Neural progenitor cell (in vitro differentiated cells): ENCODE measurements at places on chromosomes 4 and X.

GRCh38 chr4:104915864-104916263 lies 230.8 kb upstream of the TET2 start:
- no peak for DNase-seq

GRCh38 chr4:102584091-102584490 lies 82.9 kb downstream of the NFKB1 start:
- DNase-seq = no peak

GRCh38 chr4:117063961-117064696 lies 21.2 kb downstream of the TRAM1L1 start:
- no peak for DNase-seq

DNA sequence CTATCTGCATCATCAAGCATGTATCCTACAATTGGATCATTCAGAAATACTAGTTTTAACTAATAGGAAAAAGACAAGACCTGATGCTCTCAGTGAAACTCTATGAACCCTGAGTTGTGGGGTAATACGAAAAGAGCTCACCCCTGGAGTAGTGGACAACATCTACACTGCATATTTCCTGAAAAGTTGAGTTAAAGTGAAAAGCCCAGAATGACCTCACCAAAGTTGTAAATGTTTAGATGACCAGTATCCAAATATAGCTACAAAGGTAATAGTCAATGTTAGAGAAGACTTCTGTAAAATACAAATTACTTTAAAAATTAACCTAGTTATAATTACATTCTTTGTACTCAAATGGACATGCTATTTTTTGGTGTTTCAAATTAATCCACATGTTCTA lies 52.8 kb upstream of the SRPX start:
- DNase-seq = no peak

GRCh38 chrX:77174680-77175519 lies 272.3 kb upstream of the FGF16 start:
- peak; percentile 13 for DNase-seq

DNA sequence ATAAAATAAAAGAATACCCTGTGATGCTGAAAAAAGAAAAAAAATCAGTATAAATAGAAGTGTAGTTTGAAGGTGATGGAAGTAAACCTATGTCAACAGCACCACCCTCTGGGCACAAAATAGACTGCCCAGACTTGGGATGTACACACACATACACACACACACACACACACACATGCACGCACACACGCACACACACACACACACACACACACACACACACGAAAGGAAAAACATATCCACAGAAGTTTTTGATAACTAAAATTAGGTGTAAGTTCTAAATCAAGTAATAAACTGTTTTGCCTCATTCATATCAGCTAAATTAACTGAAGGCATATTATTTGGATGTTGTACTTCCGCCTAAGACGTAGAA lies 40.5 kb downstream of the ANXA5 start:
- peak; percentile 72 for DNase-seq

GRCh38 chr4:54066718-54067129 lies 2.3 kb upstream of the CHIC2 start:
- no peak for DNase-seq

- no peak for DNase-seq
Measured at GRCh38 chr4:125445525-125445924, 130.8 kb downstream of the FAT4 start.

- DNase-seq = no peak
Measured at GRCh38 chr4:3879681-3880614, 113.8 kb downstream of the ADRA2C start.

DNA sequence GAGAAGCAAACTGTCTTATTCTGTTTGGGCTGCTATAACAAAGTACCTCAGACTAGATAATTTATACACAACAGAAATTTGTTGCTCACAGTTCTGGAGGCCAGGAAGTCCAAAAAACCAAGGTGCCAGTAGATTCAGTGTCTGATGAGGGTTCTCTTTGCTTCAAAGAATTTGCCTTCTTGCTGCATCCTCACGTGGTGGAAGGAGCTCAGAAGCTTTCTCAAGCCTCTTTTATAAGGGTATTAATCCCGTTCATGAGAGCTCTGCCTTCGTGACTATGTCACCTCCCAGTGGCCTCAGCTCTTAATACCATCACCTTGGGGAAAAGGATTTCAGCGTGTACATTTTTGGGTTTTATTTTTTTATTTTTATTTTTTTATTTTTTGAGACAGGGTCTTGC lies 20.1 kb downstream of the CA5B start:
- no peak for DNase-seq

GRCh38 chr4:173457893-173458292 lies 59.0 kb upstream of the SCRG1 start:
- DNase-seq = peak; percentile 5

DNA sequence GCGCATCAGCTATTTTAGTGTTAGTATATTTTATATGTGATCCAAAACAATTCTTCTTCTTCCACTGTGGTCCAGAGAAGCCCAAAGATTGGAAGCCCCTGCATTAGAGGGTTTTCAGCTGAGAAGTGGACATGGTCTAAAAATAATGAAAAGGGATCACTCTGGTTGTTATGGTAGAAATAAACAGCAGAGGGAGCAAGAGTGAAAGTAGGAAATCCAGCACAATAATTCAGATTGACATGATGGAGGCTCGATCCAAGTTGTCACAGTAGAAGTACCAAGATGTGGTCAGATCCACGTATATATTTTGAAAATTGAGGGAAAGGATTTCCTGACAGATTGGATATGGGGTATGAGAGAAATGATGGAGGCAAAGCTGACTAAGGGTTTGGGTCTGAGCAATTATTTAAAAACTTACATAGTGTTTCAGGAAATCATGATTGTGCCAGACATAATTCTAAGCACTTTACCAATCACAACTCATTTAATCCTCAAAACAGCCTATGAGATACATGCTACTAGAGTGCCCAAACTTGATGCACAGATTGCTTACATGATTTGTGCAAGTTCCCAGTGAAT lies 17.0 kb upstream of the TMEM144 start:
- peak; percentile 39 for DNase-seq

DNA sequence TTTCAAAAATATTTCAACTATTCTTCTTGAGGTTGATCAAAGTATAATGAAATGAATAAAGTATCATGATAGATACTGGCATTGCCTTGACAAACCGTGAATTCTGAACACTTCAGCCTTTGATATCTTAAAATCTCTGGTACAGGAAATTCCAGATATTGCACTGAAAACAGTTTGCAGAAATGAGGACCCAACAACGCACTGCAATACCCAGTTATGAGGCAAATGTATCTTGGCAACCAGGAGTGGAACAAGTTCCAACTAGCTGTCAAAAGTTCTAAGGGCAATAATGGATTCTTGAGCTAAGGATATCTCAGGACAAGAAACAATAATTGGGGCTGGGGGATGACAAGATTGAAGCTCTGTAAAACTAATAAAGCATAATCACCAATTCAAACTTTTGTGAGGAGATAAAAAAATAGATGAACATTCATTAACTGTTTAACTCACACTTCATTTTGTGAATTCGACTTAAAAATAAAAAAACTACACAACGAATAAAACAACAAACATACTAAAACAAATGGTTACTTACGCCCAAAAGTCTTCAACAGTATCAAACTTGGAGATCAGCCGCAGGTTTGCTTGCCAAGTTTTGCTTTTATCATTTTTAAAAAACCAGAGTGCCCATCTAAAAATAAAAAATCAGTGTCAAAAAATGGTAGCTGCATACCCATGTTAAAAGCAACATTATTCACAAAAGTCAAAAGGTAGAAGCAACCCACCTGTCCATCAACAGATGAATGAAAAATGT lies 38.1 kb downstream of the EIF4E start:
- no peak for DNase-seq

DNA sequence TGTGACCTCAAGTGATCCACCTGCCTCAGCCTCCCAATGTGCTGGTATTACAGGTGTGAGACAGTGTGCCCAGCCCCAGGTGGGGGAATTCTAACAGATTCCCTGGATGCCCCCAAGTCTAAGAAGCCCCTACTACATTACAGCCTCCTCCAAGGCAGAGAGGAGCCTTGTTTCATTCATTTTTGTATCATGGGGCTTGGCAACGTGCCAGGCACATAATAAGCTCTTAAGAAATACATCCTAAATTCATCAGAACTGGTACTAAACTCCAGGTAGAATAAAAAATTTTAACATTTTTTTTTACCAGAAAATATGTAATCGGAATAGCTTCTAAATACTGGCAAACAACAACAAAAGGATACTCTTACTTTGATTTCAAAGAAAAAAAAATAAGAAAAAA lies 127.1 kb downstream of the CHIC2 start:
- DNase-seq = no peak

DNA sequence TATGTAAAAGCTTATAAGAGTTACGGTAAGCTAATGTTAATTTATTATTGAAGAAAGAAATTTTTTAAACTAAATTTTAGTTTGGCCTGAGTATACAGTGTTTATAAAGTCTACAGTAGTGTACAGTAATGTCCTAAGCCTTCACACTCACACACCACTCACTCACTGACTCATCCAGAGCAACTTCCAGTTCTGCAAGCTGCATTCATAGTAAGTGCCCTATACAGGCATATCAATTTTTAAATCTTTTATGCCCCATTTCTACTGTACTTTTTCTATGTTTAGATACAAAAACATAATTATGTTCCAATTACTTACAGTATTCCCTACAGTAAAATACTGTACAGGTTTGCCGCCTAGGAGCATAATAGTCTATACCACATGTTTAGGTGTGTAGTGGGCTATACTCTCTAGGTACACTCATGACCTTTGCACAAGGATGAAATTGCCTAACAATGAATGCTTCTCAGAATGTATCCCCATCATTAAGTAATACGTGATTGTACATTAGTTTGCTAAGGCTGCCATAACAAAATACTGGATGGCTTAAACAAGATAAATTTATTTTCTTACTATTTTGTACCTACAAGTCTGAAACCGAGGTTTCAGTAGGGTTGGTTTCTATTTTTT lies 333.8 kb upstream of the PCDH7 start:
- DNase-seq = no peak

GRCh38 chr4:56371426-56372220 lies 15.7 kb downstream of the AASDH start:
- peak; percentile 54 for DNase-seq

- no peak for DNase-seq
Measured at GRCh38 chr4:79353075-79353474, 27.2 kb upstream of the NAA11 start.

DNA sequence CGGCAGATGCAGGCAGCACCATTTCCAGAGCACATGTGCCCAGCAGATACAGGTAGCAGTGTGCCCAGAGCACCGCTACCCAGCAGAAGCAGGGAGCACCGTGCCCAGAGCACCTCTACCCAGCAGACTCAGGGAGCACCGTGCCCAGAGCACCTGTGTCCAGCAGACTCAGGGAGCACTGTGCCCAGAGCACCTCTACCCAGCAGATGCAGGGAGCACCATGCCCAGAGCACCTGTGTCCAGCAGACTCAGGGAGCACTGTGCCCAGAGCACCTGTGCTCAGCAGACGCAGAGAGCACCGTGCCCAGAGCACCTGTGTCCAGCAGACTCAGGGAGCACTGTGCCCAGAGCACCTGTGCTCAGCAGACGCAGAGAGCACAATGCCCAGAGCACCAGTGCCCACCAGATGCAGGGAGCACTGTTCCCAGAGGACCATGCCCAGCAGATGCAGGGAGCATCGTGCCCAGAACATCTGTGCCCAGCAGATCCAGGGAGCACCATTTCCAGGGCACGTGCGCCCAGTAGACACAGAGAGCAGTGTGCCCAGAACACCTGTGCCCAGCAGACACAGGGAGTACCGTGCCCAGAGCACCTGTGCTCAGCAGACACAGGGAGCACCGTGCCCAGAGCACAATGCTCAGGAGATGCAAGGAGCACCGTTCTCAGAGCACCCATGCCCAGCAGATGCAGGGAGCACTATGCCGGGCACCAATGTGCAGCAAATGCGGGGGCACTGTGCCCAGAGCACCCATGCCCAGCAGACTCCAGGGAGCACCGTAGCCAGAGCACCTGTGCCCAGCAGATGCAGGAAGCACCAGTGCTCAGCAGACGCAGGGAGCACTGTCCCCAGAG lies 236.4 kb downstream of the DHRSX start:
- DNase-seq = no peak

GRCh38 chr4:82809619-82810018 lies 11.0 kb upstream of the SCD5 start:
- no peak for DNase-seq

GRCh38 chr4:176533159-176533558 lies 213.4 kb downstream of the SPCS3 start:
- no peak for DNase-seq

- DNase-seq = no peak
Measured at GRCh38 chr4:74962584-74962983, 29.7 kb downstream of the PARM1 start.

GRCh38 chr4:149634368-149634767 lies 181.3 kb downstream of the IQCM start:
- DNase-seq = no peak

DNA sequence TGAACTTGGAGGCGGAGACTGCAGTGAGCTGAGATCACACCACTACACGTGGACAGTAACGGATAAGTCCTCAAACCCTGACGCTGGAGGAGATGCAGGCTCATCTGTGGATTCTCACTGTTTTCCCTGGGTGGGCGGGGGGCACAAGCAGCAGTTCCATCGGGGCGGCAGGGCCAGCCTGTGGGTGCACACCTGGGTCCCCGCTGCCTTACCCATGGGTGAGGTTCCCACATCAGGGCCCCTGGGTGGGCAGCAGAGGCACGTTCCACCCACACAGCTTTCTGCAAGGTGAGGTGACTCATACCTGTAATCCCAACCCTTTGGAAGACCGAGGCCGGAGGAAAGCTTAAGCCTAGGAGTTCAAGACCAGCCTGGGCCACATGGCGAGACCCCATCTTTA lies 56.6 kb upstream of the MXD4 start:
- no peak for DNase-seq

- DNase-seq = no peak
Measured at GRCh38 chrX:9724711-9725110, 40.9 kb downstream of the GPR143 start.

DNA sequence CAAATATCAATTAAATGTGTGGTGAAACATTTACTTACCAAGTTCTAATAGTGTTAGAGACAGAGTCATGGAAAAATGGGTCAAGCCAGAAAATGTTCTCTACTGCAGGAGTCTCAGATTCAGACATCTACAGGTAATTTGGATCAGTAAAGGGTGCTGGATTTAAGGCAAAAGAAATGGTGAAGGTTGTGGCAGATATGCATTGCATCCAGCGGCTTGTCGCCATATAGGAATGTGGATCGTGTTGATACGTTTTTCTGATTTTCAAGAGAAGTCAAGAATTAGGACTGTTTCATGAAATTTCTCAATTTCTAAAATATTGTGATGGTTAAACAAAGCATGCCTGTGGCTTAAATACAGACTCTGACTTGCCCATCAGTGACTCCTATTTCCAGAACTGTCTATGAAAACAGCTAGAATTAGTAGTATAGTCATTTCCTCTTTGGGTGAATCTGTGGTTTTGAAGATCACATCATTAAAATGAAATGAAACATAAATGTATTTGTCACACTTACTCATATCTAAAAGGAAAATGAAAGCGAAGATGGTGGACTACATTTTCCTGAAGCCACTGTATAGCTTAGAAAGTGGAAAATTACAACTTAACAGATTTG lies 110.1 kb upstream of the VEGFC start:
- DNase-seq = no peak

DNA sequence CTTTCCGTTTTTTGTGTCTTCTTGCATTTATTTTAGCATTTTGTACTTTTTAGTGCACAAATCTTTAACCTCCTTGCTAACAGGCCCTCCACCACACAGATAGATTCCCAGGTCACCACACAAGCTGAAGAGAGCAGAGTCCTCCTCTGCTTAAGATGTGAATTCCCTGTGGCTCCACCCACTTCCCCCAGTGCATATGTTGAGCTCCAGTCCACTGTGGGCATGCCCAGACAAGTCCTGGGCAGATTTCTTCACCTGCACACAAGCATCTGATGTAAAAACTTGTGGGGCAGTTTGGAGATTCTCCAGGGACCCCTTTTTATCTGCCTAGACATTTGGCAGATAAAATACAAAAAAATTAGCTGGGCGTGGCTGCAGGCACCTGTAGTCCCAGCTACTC lies 19.8 kb upstream of the PASD1 start:
- DNase-seq = no peak
